ENCODE measurements at places on chromosomes 1 and 21.

DNA sequence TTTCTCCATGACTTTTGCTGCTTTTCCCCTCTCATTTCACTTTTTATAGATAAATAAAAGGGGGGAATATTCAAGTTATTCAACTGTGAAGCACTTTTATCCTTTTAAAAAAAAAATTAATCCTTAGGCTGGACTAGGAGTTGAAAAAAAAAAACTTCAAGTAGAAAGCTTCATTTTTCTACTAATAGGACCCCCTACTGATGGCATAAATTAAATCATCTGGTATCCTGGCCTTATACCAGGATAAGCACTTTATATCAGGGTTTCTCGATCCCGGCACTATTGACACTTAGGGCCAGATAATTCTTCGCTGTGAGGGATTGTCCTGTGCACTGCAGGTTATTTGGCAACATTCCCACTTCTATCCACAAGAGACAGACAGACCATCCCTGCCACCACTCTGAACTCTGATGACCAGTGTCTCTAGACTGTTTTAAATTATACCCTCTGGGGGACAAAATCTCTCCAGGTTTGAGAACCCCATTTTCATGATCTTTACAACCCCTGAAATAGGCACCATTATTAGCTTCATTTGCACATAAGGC lies 17.6 kb downstream of the USP33 start:
- DNase-seq, result no peak

- no peak for DNase-seq
Observed at GRCh38 chr1:201740086-201740541, 88.8 kb upstream of the IPO9 start.

- DNase-seq, result no peak
Observed at GRCh38 chr1:125087247-125087646, 3902.5 kb downstream of the SRGAP2C start.

DNA sequence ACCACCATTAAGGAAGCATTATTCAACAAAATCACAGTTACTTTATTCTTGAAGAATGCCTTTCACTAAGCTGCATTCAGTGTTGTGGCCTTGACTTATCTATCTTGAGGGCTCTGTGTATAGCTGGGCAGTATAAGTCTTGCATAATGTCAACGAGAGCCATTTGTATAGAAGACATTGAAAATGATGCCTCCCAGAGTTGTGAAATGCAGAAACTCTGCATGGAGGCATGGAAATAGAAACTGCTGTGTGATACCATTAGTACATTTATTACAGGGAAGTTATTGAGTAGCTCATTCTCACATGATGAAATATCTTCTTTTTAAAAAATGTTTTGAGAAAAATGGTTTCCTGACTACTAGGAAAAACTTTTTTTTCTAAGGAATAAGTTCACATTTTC lies 111.4 kb upstream of the SNX7 start:
- DNase-seq, result no peak

GRCh38 chr1:109659997-109660690 lies 4.2 kb downstream of the GSTM4 start:
- DNase-seq, result no peak

DNA sequence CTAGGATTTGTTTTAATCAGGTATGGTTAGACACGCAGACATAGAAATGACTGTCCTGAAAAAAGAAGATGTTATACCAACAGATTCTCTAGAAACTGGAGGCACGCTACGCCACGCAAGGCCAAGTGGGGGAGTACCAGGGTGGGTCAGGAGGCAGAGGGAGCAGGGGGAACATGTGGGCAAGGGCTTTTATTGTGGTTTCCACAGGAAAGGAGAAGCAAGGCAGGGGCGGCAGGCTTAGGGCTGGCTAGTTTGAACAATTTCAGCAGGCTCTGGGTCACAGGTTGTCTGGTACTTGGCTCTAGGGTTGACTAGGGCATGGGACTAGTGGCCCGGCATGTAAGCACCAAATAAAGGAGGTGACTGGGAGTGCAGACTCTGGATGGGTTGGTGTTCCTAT lies 7.2 kb downstream of the MTARC2 start:
- DNase-seq, result no peak

- DNase-seq, result no peak
Observed at GRCh38 chr1:98055457-98055856, 134.6 kb upstream of the DPYD start.

DNA sequence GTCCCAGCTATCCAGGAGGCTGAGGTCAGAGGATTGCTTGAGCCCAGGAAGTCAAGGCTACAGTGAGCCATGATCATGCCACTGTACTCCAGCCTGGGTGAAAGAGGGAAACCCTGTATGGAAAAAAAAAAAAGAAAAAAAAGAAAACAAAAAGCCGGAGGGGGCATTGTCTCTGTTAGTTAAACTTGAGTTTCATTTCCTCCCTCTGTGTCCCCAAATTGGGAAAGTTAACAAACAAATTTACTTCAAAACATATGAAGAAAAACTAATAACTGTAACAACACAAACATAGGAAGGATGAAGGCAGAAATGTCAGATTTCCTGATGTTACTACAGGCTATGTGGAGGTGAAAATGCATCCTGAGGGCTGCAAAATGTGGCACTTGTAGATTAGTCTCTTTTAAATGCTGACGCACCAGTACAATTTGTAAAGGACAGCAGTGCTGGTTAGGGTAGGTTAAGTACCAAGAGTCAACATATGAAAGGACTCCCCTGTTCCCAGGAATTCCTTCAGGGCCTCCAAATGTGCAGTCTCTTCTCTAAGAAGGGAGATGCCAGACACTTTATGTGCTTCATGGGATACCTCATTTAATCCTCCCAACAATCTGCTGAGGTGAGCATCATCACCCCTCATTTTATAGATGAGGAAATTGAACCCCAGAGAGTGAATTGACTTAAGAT lies 52.9 kb downstream of the DEGS1 start:
- DNase-seq, result no peak

- DNase-seq, result peak; percentile 28
Observed at GRCh38 chr1:50959303-50959912, 659 bp downstream of the FAF1 start.

- DNase-seq, result no peak
Observed at GRCh38 chr1:43851561-43852338, 81.9 kb upstream of the ARTN start.

DNA sequence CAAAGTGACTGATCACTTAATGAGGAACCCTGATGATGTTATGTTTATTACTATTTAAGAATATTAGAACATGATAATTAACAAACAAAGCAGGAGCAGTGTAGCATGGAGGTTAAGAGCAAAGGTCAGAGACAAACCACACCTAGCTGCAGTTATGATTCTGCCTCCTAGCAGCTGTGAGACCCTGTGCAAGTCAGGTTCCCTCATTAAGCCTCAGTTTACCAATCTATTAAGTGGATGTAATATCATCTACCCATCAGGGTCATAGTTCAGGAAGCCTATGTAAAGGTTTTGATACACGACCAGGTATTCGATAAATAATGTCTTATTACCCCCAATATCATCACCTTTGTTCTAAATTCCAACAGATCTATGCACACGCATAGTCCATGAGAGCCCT lies 32.0 kb downstream of the DUSP10 start:
- no peak for DNase-seq

DNA sequence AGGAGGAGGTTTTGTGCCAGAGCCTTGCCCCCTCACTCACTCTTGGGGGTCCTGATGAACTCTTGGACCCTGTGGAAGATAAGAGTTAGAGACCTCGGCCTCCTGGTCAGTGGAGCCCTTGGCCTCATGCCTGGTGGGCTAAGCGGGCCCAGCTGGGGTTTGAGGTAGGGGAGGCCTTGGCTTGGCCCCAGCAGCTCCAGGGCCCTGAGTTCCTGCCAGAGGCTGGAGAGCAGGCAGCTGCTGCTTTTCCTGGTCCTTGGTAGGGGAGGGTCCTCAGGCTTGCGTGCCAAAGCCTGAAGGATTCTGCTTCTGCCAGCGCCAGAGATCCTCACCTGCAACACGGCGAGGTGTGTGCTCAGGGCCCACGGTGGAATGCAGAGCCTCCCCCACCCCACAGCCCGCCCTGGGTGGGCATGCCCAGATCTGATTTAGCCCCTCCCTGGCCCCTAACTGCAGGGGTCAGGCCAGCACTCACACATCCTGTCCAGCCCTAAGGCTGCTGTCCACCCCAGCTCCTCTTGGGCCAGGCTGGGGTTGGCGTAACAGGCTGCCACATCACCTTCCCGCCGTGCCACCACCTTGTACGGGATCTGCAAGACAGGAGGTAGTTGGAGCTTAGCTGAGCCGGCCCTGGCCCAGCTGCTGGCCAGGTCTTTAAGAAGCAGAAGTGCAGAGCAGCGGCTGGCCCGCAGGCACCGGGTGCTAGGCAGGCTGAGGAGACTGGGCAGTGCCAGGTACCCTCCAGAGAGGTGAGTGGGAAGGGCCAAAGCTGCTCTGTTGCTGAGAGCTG lies 4.7 kb downstream of the GALE start:
- DNase-seq, result no peak

- DNase-seq, result no peak
Observed at GRCh38 chr1:50417946-50418599, 5.2 kb downstream of the DMRTA2 start.

- no peak for DNase-seq
Observed at GRCh38 chr1:222757646-222758268, 20.8 kb downstream of the FAM177B start.

- peak; percentile 26 for DNase-seq
Observed at GRCh38 chr1:7888248-7889081, 35.6 kb upstream of the UTS2 start.

- no peak for DNase-seq
Observed at GRCh38 chr1:227895828-227896685, 51.7 kb downstream of the WNT9A start.

GRCh38 chr1:55888685-55889317 lies 673.6 kb upstream of the USP24 start:
- DNase-seq, result no peak

- DNase-seq, result no peak
Observed at GRCh38 chr21:39625211-39625895, 12.6 kb downstream of the B3GALT5 start.

DNA sequence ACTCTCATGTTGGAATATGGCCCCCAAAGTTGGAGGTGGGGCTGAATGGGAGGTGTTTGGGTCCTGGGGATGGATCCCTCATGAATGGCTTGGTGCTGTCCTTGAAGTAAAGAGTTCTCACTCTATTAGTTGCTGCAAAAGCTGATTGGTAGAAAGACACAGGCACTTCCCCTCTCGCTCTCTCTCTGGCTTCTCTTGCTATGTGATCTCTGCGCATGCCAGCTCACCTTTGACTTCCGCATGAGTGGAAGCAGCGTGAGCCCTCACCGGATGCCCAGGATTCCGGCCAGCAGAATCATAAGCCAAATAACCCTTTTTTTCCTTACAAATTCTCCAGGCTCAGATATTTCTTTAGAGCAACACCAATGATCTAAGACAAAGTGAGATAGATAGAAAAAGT lies 20.9 kb upstream of the CCSAP start:
- DNase-seq, result peak; percentile 1

GRCh38 chr1:192303029-192303428 lies 13.8 kb upstream of the RGS21 start:
- peak; percentile 33 for DNase-seq

- DNase-seq, result peak; percentile 52
Observed at GRCh38 chr1:145918992-145919939, 749 bp upstream of the PEX11B start.

DNA sequence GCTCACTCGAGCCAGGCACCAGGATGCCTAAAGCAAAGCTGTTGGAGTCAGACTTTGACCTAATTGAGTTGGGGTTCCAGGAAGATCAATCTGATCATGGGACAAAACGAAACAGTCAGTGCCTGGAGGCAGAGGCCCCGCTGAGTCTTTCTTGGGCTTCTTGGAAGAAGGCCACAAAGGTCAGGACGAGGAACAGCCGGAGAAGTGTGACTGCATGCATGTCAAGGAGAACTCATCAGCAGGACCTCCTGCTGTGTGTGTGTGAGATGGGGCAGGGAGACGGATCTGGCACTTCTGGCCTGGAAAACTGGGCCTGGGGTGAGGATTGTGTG lies 190.8 kb downstream of the CAMTA1 start:
- DNase-seq, result no peak

DNA sequence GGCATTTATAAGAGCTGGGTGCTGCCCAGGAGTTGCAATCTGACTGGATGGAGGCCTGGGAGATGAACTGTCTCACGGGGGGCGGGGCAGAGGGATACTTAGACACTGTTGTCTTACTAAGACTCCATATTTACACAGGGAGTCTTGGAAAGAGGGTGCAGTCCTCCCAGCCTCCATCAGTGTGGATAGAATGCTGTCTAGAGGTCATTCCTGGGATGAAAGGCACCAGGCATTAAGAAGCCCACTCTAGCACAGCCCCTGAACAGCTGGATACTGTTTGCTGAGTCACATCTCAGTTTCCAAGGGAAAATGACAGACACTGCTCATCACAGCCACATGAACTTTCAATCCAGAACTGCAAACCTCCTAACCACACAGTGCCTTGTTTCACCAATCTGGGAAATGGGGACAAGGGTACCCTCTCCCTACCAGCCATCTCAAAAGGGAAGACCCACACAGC lies 43.3 kb downstream of the SSBP3 start:
- peak; percentile 8 for DNase-seq

DNA sequence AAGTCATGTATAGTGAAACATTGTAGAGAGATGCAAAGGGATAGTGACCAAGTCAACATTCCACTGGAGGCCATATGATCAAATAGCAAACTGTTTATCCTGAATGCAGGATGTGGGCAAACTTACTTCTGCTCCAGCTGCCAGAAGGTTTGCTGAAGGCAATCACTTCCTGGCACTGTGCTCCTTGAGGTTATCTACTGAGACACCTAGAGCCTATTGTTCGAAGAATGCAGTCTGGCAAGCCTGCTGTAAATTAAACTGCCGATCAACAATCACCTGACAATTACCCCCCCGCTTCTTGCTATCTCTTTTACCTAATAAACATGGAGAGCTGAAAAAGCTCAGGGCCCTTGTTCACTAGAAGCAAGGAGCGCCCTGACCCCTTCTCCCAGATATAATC lies 139.4 kb upstream of the B3GALT2 start:
- DNase-seq, result no peak

DNA sequence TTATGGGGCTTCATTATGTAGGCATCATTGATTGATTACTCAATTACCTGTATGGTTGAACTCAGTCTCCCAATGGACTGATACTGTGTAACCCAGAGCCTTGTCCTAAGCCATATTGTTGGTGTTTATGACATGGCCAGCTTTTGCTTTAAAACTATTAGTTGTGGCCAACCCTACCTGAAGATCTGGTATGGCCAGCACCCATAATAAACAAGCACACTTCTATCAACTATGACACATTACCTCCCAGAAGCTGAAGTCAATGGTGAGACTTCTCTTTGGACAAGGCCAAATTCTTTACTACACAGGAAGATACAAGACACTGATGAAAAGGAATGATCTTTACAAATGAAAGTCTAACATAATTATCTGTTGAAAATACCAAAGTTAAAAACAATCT lies 28.8 kb downstream of the MAN1A2 start:
- no peak for DNase-seq

DNA sequence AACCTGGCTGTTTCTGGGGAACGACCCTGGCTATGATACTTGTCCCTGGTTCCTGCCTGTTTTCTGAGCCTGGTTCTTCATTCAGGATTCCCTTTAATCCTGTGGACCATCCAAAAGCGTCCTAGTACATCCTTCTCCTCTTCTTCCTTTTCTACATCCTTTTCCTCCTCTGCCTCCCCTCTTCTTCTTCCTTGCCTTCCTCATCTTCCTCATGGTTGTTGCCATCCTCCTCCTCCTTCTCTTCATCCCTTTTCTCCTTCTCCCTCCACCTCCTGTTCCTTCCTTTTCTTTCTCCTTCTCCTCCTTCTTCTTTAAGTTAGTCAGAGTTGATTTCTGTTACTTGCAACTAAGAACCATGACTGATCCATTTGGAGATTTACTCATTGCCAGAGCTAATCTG lies 197.8 kb downstream of the FOXD2 start:
- no peak for DNase-seq

GRCh38 chr1:231610388-231610787 lies 16.2 kb upstream of the DISC1 start:
- no peak for DNase-seq
